GM04503 (cell line): ENCODE measurements at places on chromosomes 2 and 18.
A peak's percentile ranks its signal among the peaks of the same experiment; 100 is the strongest.

- DNase-seq = peak; percentile 37
Observed at GRCh38 chr2:189517847-189518535, 62.6 kb downstream of the SLC40A1 start.

DNA sequence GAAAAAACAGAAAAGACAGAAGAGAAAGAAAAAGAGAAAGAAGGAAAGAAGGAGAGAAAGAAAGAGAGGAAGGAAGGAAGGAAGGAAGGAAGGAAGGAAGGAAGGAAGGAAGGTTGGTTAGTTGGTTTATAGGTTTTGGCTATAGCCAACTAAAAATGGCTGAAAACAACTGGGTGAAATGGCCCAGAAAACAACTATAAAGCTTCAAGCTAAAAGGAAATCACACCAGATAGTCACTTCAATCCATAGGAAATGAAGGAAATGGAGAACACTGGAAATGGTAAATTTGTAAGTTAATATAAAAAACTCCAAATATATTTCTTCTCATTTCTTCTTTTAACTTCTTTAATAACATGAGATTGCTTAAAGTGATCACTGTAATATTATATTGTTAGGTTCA lies 118.5 kb downstream of the FBXO15 start:
- DNase-seq = no peak

- DNase-seq = no peak
Observed at GRCh38 chr2:152638056-152638455, 79.2 kb downstream of the PRPF40A start.

DNA sequence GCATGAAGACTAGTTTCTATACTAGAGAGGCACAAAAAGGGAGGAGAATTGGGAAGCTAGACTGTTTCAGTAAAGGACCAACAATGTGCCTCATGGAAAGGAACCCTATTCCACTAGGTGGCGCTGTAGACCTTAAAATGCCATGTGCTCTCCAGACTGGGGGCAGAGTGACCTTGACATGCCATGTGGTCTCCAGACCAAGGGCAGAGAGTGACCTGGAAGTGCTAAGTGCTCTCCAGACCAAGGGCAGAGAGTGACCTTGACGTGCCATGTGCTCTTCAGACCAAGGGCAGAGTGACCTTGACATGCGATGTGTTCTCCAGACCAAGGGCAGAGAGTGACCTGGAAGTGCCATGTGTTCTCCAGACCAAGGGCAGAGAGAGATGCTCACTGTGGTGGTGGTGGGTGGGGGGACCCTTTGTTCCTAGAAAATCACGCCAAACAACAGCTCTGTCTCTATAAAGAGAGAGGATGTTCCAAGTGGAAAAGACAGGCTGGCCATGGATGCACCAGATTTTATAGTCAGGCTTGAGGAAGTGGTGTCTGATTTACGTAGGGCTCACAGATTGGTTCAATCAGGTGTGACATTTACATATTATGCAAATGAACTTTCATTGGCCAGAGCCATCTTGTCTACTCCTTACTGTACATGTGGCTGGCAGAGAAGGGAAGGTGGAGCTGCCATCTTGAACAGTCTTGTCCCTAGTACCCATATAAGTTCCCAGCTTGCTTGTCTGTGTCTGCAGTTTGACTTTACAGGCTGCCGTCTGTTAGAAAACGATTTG lies 344.0 kb upstream of the DDX18 start:
- DNase-seq = no peak

DNA sequence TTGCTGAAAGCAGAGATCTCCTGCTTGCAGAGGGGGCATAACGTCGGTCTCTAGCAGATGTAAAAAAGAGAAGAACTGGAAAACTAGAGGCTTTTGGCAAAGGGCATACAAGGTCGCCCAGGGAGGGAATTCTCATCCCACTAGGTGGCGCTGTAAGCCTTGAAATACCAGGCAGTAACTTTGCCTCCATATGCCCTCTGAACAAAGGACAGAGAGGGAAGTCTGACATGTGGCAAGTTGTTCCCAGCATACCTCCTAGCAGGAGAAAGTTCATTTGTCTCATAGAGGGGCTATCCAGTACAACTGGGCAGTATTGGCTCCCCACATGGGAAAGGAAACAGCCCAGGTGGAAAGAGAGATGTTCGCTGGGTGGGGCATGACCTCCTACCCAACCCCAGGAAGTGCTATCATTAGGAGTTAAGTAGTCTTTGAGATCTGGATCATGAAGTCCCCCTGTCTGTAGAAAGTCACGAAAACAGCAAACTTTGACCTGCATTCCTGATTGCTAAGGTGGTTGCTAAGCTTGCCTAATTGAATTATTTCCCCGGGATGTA lies 39.9 kb downstream of the STK17B start:
- no peak for DNase-seq

DNA sequence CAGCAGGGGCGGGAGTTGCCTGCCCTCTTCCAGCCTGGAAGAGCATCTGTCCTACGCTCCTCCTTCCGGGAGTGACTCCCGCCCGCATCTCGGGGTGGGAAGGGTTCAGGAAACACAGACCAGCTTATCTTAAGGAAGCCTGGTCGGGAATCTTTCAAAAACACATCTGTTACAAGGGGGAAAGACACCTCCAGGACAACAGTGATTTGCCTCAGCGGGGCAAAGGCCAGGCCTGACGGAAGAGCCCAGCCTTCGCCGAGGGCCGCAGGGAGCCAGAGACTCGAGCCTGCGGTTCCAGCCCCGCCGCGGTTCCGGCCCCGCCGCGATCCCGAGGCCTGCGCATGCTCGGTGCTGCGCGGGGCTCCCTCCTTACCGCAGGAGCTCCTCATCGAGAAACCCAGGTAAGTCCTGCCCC lies 38.1 kb upstream of the TGIF1 start:
- DNase-seq = no peak

GRCh38 chr2:50754514-50754913 lies 277.4 kb downstream of the NRXN1 start:
- no peak for DNase-seq

DNA sequence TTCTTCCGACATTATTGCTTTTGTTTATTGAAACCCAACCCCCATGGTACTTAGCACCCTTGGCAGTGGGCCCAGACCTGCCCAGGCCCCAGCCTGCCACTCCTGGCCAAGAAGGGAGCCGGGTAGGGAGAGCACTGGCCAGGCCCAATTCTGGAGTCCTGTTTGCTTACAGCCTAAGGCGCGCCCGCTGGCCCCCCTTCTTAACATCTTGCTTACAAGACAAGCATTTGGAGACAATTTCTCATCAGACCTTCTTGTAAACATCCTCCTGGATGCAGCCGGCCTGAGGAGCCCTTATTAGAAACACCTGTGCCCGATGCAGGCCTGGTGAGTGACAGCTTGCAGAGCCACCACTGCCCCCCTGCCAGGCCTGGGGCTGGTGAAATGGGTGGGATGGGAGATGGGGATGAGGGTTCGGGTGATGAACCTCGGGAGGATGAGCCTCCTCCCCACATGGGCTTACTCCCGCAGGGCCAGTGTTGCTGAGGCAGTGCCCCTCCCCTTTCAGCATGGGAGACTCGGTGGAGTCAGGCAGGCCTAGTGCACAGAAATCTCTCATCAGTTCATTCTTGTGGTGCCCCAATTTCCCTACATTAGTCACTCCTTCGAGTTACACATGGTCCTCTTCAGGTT lies 217.5 kb downstream of the CYP26B1 start:
- DNase-seq = no peak

GRCh38 chr2:220046507-220046906 lies 419.1 kb downstream of the SLC4A3 start:
- no peak for DNase-seq

- DNase-seq = no peak
Observed at GRCh38 chr2:174446531-174446930, 40.3 kb downstream of the GPR155 start.

GRCh38 chr2:47003641-47004427 lies 88.2 kb upstream of the MCFD2 start:
- DNase-seq = no peak

GRCh38 chr2:97770445-97770844 lies 57.1 kb downstream of the ZAP70 start:
- no peak for DNase-seq

DNA sequence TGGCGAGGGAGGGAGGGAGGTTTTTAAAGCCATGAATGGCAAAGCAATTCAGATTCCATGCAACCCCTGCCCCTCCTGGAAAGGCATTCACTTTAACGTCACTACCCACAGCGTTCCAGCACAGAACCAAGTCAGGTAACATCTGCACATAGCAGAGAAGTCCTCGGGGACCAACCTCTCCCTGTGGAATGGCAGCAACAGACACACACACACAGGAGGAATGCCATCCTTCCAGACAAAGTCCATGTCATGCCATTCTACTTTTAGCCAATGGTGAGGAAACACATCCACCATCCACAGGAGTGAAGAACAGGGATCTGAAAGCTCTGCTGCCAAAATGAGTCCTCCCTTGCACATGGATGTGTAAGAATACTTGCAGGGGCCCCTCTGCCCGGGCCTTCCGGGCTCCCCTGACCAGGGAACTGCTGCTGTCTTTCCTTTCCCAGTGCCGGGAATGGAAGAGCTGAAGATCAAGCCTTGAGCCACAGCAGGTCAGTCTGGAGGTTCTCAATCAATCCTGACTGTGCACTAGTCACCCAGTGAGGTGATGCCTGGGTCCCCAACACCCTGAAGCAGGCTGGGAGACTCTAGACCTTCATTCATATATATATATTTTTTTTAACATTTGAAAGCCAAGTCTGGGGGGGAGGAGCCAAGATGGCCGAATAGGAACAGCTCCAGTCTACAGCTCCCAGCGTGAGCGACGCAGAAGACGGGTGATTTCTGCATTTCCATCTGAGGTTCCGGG lies 63.7 kb downstream of the UXS1 start:
- DNase-seq = no peak

- no peak for DNase-seq
Observed at GRCh38 chr2:73246850-73247249, 12.7 kb downstream of the CCT7 start.

- DNase-seq = peak; percentile 93
Observed at GRCh38 chr18:51197661-51198424, at the start of gene MEX3C. TSS of gene MEX3C (minus strand) at chr18:51197681. CDS start at chr18:51197320, 361 bp downstream.

- DNase-seq = no peak
Observed at GRCh38 chr2:109059474-109060165, 69.4 kb upstream of the SH3RF3 start.

DNA sequence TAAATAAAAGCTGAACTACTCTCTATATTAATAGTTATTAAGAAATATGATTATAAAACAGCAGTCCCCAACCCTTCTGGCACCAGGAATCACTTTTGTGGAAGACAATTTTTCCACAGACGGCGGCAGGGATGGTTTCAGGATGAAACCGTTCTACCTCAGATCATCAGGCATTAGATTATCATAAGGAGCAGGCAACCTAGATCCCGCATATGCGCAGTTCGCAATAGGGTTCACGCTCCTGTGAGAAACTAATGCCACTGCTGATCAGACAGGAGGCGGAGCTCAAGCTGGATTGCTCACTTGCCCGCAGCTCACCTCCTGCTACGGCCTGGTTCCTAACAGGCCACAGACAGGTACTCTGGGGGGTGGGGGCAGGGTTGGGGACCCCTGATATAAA lies 19.3 kb upstream of the DSG2 start:
- DNase-seq = no peak

GRCh38 chr2:2688254-2688653 lies 357.2 kb upstream of the MYT1L start:
- no peak for DNase-seq

- DNase-seq = no peak
Observed at GRCh38 chr2:61135510-61135909, 26.5 kb upstream of the C2orf74 start.

GRCh38 chr2:233261819-233262555 lies 10.5 kb downstream of the ATG16L1 start:
- DNase-seq = no peak

DNA sequence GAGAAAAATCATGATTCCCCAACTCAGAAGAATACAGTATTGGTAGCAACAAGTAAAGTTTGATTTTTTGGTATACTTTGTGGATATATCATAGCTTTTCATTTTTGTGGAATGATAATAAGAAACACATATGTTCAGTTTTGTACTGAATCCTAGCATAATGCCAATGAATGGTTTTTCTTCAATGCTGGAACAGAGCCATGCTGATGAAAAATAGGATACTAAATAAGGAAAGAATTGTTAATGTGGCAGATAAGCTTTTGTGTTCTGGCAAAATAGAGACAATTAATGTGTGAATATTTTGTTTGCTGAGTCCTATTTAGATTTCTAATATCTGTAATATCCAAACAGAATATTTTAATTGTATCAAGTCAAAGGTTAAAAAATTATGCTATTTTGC lies 21.9 kb downstream of the CD28 start:
- DNase-seq = no peak

- DNase-seq = no peak
Observed at GRCh38 chr2:162989507-162989906, 150.9 kb upstream of the KCNH7 start.

DNA sequence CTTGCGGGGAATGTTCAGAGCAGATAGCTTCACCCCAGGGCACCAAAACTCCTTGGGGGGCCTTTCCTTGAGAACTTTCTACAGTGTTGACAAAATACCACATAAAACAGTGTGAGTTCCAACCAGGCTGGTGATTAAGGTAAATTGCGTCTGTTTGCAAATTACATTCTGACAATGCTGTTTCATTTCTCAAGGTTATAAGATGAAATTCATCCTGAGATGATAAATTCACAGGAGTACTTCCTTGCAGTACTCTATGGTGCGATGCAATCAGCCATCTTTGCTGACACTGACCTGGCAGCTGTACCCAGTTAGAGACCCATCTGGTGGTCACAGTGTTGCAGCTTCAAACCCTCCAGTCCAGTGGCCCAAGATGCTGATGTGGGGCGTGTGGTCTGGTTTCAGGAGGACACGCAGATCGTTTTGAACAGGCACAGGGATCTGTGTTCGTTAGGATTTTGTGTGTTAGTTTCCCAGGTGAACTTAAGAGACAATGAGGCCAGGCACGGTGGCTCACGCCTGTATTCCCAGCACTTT lies 99.5 kb upstream of the SLC66A3 start:
- no peak for DNase-seq

GRCh38 chr18:10937743-10938640 lies 211.4 kb downstream of the PIEZO2 start:
- DNase-seq = no peak

DNA sequence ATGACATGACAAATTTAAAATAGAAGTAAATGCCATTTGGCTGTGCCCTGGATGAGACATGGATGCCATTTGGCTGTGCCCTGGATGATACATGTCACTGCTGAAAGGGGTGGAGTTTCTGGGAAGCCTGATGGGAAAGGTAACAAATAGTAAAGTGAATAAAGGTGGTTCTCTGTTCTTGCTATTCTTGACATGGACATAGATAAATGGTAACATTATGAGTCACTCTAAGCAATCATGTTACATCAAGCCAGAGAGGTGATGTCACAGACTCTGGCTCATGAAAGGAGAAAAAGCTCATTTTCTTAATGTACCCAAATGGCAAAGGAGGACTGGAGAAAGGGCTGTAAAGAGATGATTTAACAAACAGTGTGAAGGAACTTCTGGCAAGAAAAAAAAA lies 86.4 kb downstream of the EML6 start:
- DNase-seq = peak; percentile 41

DNA sequence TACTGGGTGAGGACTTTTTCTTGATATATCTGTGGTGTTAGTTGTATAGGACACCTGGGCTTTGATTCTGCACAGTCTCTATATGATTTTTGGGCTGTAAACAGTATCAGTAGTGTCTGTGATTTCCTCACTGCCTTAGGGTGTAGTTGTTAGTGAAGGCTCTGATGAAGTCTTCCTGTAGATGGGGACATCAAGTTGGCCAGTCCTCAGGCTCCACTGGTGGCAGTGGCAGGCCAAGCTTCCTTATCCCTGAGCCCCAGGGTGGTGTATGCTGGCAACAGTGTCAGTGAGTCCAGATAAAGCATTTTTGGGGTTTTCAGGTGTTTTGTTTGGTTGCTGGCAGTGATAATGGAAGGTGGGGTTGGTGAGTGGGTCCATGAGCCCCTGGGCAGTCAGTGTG lies 961.4 kb downstream of the DSC3 start:
- no peak for DNase-seq
